ENCODE measurements at places on chromosomes 1 and 21. TPM values are rescaled to one million over a fixed set of nuclear protein-coding genes. Genes with fewer than 3 reads are reported as not detected.

GRCh38 chr1:74674278-74675048 is 871 bp upstream of the ERICH3 start:
- no peak for DNase-seq

- no peak for DNase-seq
Observed at GRCh38 chr1:11130406-11130805, 30.7 kb upstream of the EXOSC10 start.

GRCh38 chr1:225460737-225461532 is 33.1 kb upstream of the LBR start:
- DNase-seq, result no peak

DNA sequence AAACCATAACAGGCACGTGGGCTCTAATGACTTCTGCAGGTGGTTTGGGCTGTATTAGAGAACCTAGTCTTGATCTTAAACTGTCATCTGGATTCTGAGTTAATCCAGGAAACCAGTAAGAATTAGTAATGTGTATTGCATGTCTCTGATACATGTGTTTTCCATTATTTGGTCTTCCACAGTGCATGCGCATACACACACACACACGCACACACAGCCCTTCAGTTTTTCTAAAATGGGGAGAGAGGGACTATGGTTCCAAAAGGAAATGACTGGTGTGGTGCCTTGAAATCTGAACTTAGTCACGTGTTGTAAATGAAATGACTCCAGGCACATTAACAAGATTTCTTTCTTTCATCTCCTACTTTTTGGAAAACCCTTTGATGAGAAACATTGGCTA is 67.6 kb downstream of the OLFML2B start:
- DNase-seq, result peak; percentile 74

DNA sequence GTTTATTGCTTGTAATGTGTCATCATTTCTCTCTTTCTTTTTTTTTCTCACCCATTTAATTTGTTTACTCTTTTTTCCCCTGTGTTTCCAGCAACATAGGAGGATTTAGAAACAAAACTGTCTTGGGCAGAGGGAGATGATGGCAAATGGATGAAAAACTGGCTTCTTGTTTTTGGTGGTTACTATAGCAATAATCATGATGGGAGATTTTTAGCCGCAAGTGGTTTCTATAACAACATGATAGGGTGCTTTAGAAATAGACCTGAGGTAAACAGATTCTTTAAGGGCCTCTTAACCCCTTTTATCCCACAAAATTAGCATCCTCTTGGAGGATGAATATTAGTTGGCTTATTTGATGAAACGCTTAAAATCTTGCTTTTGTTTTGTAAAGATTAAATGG is 51.6 kb downstream of the CRB1 start:
- DNase-seq, result no peak

DNA sequence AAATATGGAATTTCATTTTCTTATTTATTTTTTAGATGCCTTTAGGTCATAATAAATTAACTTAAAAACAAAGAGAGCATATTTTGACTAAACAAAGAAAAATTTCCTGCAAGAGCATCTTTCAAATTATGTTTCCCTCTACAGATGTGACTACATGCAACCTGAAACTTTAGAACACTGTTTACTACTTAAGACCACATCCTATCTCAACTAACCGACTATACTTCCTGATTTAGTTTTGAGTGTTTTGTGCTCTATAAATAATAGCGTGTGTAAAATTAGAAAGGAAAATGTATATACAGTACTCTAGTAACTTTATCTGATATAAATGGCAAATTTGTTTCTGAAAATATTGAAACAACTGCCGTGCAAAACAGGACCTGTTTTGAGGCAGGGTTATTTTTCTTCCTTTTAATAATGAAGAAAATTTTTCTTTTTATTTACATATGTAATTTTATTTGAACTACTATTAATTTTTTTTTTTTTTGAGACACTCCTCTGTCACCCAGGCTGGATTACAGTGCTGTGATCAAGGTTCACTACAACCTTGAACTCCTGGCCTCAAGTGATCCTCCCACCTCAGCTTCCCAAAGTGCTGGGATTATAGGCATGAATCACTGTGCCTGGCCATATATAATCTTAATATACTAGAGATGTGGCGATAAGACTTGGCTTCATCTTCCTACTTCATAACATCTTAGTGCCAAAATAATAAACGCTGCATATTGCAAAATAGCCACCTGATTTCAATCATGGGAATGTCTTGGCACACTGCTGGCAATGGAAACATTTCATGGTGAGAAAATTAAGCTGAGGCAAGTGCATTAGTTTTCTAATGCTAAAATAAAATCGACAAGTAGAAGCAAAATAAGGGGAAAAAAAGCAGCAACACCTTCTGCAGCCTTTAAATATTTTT is 12.3 kb downstream of the ZRANB2 start:
- no peak for DNase-seq

DNA sequence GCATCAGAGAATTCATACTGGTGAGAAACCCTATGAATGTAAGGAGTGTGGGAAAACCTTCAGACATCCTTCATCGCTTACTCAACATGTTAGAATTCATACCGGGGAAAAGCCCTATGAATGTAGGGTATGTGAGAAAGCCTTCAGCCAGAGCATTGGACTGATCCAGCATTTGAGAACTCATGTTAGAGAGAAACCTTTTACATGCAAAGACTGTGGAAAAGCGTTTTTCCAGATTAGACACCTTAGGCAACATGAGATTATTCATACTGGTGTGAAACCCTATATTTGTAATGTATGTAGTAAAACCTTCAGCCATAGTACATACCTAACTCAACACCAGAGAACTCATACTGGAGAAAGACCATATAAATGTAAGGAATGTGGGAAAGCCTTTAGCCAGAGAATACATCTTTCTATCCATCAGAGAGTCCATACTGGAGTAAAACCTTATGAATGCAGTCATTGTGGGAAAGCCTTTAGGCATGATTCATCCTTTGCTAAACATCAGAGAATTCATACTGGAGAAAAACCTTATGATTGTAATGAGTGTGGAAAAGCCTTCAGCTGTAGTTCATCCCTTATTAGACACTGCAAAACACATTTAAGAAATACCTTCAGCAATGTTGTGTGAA is 12.8 kb downstream of the ZFP69B start:
- no peak for DNase-seq

- no peak for DNase-seq
Observed at GRCh38 chr1:244090645-244091044, 39.6 kb downstream of the ZBTB18 start.

The AMY2A gene
- 2.1 TPM for polyA plus RNA-seq

The VCAM1 gene
- polyA plus RNA-seq, result 1.8 TPM
